ENCODE measurements at places on chromosomes 11 and 22.

DNA sequence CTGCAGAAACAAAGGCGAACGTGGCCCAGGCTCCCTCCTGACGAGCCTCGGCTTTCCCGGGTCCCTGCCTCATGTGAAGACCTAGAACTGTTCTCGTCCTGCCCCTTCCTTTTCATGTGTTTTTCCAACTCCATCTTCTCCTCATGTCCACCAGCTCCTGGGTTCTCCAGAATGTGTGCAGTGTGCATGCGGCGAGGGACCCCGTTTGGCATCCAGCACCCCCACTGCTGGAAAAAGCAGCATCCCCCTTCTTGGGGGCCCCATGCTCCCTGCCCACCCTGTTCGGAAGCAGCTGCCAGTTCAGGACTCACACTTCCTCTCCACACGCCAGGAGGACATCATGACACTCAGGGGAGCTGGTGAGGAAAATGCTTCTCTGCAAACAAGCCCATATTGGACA is 313.5 kb downstream of the BRD1 start:
- DNase-seq = no peak

DNA sequence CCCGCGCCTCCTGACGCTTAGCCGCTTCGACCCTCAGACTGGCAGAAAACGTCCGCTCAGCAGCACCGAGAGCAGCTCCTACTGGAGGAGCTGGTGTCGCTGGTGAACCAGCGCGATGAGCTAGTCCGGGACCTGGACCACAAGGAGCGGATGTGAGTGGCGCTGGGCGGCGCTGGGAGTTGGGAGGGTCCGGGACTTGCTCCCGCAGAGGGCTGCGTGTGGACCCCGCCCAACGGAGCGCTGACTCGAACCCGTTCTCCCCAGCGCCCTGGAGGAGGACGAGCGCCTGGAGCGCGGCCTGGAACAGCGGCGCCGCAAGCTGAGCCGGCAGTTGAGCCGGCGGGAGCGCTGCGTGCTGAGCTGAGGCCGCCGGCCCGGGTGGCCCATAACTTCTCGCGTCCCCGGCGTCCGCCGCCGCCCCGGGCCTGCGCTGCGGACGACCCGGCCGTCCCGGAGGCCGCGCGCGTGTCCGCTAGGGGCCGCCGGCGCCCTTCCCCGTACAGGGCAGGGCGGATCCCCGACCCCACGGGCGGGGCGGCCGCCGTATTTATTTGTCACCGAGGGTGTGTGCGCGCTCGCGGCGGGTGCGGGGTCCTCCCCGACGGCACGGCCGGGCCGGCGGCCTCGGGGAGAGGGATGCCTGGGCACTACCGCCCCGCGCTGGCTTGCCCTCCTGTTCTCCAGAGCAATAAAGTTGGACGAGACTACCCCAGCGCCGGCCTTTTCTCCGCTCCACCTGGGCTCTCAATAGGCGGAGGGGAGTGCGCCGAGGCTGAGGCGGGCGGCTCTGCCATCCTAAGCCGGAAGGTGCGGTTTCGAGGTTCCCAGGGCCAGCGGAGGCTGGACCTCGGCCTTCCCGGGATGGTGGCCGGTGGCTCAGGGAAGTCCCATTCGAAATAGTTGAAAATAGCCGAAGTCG is 3.4 kb downstream of the KCNK7 start:
- DNase-seq = peak; percentile 81

DNA sequence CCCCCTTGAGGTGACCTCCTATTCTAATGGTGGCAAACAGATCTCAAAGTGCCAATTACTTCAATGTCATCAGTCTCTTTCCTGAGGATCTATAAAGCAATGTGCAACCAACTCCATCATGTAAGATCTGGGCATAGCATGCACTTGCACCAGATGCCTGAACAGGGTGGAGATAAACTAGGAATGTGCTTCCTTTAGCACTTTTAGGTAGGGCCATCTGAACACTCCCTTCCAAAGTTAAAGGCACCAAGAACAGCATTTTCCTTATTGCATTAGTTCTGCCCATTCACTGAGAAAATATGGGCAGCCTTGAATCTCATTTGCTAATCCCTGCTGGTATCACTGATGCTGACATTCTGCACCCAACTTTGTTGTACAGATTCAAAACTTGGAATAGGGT is 112.0 kb downstream of the SGSM3 start:
- no peak for DNase-seq

DNA sequence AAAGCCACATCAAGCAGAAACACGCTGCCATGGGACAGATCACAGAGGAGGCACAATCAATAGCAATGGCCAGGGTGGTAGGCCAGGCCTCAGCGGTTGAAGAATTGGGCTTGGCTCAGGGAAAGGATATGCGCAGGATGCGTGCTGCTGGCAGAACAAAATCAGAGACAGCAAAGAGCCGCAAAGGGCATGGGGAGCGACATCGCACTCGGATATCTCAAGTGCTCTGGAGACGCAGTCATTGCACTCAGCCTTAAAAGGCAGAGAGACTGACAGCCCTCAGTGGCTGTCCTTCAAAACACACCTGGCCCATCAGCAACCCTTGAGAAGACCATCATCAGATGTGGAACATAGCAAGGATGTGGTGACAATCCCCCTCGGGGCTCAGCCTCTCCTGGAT is 50.5 kb downstream of the CSNK2A3 start:
- DNase-seq = no peak

DNA sequence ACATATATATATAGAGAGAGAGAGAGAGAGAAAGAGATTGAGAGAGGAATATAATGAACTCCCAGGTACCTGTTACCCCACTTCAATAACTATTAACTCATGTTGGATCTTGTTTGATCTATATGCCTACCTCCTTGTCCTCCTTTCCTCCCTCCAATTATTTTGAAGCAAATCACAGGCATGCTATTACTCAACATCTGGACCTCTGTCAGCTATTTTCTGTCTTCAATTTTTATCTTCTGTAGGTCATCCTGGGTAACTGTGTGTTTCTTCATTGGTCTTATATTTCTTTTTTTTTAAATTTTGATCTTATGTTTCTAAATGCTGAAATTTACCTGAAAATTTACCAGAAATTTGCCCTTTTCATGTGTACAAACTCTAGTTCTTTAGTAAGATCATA is 24.8 kb downstream of the UVRAG start:
- DNase-seq = no peak

DNA sequence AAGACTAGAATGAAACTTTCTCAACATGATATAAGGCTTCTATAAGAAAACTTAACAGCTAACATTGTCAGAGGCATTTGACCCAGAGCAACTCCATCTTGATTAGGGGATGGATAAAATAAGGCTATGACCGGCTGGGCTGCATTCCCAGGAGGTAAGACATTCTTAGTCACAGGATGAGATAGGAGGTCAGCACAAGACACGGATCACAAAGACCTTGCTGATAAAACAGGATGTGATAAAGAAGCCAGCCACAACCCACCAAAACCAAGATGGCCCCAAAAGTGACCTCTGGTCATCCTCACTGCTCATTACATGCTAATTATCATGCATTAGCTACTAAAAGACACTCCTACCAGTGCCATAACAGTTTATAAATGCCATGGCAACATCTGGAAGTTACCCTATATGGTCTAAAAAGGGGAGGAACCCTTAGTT is 135.2 kb downstream of the TTC28 start:
- no peak for DNase-seq

GRCh38 chr11:62652161-62653006 is 718 bp downstream of the INTS5 start:
- no peak for DNase-seq

DNA sequence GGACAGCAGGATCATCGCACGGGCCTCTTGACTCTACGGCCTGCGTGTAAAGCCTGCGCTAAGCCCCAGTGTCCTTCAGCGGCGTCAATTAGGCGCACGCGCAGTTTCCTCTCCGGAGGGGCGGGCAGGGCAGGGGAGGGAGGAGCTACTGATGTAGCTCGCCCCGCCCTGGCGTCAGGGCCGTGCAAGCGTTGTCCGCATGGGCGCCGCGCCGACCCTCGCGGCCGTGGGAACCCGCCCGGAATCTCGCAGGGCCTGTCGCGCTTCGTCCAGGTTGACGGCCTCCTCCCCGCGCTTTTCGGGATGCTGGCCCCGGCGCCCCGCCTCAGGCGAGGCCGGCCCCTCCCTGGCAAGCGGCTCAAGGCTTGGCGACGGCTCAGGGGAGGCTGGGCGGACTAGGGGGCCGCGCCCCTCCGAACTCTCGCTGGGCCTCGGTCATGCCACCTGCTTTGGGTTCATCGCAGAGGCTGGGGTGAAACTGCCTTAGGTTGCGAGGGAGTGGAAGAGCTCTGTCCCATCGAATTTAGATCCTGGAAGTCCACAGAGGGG is 61.1 kb downstream of the ST3GAL4 start:
- peak; percentile 89 for DNase-seq

DNA sequence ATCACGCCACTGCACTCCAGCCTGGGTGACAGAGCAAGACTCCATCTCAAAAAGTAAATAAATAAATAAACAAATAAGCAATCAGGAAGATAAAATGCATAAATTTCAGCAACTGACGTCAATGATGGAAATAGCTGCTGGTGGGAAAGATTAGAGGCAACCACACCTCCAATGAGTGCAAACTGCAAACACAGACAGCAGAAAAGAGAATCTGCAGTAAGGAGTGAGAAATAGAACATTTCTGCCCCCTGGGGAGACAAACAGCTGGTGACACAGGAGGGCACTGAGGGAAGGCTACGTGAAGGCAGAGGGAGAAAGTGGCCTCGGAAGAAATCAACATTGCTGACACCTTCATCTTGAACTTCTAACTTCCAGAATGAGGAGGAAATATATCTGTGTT is 6.5 kb downstream of the PI4KA start:
- DNase-seq = no peak

- no peak for DNase-seq
These were observed 122.1 kb downstream of the TRIM44 start for GRCh38 chr11:35784699-35785098.

DNA sequence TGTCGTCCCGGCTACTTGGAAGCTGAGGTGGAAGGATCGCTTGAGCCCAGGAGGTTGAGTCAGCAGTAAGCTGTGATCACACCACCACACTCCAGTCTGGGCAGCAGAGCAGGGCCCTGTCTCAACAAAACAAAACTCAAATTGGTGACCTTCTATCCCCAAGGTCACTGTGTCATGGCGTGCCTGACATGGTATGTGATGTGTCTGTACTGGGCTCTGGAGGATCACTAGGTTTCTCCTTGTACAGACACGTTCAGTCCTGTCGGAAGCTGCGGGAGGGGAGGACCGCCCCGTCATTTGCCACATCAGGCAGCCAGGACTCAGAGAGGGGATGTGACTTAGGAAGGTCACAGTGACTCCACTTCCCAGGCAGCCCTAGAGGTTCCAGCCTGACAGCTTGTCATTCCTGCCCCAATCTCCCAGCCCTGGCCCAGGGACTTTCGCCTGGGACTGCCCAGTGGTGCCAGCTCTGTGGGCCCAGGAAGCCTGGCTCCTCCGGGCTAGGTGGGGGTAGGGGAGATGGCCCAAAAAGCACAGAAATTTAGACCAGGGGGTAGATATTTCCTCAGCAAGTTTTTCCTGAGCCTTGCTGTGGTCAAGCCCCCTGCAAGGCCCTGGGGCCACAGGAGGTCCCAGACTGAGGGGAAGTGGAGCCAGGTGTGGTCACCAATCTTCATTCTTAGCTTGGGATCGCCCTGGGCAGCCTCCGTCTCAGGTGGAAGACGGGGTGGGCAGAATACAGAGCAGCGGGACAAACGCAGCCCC is 53.2 kb downstream of the TRIOBP start:
- no peak for DNase-seq

GRCh38 chr11:18392434-18393321 is 1.7 kb upstream of the LDHA start:
- DNase-seq = no peak

DNA sequence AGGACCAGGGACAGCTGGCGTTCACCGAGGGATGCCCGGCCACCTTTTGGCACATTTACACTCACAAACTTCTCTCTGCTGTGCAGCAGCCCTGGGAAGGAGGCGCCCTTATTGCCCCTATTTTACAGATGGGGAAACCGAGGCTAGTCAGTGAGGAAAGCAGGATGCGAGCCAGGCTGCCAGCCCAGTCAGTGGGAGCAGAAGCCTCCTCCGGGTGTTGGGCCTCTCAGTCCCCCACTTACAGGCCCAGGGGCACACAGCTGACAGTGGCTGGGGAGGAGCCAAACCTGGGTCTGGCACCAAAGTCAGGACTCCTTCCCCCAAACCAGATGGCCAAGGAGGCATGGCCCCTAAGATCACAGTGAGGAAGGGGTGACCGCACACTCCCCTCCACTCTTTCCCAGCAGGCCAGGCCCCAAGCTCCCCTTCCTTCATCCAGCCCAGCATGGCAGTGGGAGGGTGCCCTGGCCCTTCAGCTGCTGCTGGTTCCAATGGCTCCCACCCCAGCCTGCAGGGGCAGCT is 121.4 kb upstream of the ANO1 start:
- no peak for DNase-seq

- no peak for DNase-seq
These were observed 36.1 kb upstream of the NNMT start for GRCh38 chr11:114260077-114260476.

DNA sequence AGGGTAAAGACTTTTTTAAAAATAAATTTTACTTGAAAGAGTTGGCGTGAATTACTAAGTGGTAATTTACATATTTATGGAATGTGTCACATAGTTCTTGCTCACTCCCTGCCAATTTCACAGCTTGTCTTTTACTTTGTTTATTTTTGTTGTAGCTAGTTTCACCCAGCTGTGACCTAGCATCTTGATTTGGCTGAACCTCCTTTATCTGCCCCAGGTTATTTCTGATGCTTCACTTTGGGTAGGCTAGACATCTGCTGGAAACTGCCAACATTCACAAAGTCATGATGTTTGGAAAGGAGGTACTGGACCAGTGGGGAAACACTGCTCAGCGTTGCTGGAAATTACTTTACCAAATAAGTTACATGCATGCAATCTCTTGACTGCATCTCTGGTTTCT is 1676.0 kb upstream of the RAG2 start:
- no peak for DNase-seq

DNA sequence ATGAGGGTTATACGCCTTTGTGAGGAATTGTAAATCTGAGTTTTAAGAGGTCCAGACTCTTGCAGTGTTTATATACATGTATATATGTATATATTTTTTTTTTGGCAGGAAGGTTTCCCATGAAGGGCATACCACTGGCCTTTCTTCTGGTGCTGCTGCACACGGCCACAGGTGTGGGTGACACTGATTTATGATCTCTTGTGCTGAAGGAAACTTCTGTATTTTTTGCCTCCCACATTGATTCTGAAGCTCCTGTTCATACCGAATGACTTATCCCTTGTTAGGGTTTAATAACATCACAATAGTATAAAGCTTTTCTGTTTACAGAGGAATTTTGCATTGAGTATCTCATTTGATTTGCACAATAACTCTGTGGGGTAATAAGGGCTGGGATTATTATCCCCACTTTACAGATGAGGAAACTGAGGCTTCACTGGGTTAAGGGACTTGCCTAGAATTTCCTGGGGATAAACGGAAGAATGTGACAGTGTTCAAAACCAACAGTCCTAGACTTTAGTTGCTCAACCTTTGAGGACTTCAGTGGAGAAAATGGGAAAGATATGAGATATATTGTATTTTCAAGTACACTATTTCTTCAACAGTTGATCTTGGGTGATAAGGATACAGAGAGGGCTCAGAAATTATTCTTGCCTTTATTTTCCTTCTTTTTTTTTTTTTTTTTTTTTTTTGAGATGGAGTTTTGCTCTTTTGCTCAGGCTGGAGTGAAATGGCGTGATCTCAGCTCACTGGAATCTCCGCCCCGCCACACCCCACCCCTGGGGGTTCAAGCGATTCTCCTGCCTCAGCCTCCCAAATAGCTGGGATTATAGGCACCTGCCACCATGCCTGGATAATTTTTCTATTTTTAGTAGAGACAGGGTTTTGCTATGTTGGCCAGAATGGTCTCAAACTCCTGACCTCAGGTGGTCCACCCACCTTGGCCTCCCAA is 70.1 kb downstream of the MICAL2 start:
- no peak for DNase-seq
